ENCODE measurements at places on chromosomes 6 and 20.

- DNase-seq = no peak
Observed at GRCh38 chr20:52012079-52012478, 179.5 kb downstream of the ZFP64 start.

DNA sequence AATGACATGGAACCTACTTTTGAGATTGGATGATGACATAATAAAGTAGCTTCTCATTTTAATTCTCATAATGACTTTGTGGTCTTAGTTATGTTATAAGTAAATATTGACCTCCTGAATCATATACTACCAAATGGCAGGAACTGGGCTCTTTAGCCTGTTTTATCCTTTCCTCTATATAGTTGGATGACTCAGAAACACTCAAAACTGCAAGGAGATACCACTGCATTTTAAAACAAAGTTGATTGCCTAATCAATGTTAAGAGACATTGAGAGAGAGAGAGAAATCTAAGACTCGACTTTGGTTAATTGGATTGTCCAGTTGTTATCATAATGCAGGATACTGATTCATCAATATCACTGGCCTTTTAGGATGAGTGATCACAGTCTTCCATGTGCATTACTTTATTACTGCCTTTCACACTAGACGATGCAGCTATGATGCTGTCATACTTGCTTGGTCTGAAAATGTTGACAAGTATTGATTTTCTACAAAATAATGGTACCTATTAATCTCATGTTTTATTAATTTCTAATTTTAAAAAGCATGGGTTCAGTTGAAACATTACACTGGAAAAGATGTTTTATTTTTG lies 320.0 kb downstream of the NKAIN2 start:
- no peak for DNase-seq

- no peak for DNase-seq
Observed at GRCh38 chr6:18424201-18424600, 37.1 kb downstream of the RNF144B start.

DNA sequence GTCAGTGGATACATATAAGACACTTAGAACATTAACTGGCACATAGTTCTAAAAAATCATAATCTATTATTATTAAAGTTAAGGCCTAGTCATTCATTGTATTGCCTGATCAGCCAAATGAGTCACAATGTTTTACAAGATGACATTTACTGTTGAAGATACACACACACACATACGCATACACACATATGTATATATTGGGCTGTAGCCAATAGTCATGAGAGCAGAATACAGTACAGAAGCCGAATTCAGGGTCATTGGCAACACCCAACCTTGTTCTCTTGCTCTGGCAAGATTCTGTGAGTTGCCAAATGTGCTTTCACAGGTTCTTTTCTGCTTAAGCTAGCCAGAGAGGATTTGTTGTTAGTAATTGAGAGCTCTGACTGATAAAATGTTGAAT lies 922.8 kb upstream of the MAP3K7 start:
- no peak for DNase-seq

Measured in cortex of kidney (tissue), 1 donor.